Thoracic aorta (tissue), 2 donors: ENCODE measurements at places on chromosomes 1 and 21.

DNA sequence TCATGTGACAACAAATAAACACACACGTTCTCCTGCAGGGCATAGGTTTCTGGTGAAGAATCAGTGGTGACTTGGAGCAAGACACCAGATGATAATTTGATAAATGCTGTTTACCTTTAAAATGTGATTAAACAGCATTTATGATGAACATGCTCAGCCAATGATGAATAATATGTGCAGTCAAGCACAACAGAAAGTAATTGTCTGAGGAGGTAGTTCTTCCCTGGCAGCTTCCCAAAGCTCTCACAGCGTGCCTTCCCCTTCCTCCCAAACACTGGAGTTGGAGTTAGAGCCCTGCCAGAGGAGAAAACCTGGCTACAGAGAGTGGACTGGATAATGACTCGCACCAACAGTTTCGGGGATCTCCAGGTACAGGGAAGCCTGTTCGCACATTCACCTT lies 463.5 kb downstream of the SMYD3 start:
- no peak for DNase-seq

DNA sequence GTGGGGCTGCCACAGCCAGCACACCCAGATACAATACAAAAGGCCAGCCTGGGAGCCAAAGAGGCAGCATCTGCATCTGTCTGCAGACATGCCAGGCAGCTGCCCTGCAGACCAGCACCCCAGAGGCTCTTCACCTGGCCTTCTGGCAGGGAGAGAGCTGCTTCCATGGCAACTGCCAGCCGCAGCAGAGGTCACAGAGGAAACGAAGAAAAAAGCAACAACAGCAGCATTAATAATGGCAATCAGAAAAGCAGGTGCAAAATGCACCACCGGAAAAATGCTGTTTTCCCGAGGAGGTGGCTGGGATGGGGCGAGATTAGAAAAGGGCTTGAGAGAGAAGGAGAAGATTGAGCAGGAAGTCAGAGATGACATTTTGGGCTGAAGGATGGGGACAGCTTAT lies 309.5 kb downstream of the PCP4 start:
- no peak for DNase-seq

DNA sequence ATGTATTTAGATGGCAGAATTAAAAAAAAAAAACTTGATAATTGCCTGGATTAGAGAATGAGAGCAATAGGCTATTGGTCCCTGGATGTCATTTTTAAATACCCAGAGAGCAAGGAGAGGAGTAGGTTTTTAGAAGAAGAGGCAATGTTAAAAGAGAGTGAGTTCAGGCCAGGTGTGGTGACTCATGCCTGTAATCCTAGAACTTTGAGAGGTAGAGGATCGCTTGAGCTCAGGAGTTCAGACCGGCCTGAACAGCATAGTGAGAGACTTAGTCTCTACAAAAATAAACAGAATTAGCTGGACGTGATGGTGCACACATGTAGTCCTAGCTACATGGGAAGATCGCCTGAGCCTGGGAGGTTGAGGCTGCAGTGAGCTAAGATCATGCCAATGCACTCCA lies 15.9 kb upstream of the MUTYH start:
- no peak for DNase-seq

- DNase-seq = no peak
These were observed 293.7 kb downstream of the KCTD3 start for GRCh38 chr1:215860833-215861232.

DNA sequence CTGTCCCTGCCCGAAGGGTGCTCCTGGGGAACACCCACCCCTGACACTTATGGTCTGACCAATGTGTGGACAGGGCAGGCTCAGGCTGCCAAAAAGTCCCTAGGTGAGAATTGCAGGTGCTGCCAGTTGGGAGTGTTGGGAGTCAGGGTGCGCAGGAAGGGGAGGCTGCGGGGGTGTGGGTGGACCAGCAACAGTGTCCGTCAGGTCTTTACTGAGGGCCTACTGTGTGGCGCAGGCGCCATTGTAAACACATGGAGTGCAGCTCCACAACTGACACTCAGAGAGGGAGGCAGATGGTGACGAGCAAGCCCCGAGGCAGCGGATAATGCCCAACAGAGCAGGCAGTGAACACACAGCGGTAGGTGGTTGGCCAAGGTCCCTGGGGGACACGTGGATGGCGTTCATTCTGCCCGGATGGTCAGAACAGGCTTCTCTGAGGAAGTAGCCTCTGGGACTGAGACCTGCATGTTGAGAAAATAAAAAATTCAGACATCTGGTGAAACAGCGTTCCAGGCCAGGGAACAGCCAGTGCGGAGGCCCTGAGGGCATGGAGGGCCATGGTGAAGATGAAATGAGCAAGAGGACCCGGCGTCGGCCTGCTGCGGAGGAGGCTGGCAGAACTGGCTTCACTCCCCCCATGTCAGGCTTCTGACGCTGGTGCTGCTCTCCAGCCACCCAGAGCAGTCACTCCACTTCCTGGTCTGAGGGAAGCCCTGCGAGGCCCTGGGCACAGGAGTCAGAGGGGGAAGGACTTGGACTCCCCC lies 136.2 kb upstream of the ZBTB40 start:
- no peak for DNase-seq

GRCh38 chr1:153538315-153538821 lies 2.4 kb downstream of the S100A5 start:
- no peak for DNase-seq

DNA sequence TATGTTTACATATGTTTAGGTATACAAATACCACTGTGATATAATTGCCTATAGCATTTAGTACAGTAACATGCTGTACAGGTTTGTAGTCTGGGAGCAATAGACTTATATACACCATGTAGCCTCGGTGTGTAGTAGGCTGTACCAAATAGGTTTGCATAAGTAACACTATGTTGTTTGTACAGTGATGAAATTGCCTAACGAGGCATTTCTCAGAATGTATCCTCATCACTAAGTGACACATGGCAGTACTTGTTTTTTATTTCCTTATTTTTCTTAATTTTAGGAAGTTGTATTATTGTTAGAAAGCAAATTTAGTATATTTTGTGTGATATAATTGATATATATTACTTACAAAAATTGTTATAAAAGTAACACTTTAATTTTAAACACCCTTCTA lies 840.9 kb downstream of the LTN1 start:
- DNase-seq = no peak

- peak; percentile 62 for DNase-seq
These were observed 23.2 kb upstream of the ZNF648 start for GRCh38 chr1:182084487-182085316.

DNA sequence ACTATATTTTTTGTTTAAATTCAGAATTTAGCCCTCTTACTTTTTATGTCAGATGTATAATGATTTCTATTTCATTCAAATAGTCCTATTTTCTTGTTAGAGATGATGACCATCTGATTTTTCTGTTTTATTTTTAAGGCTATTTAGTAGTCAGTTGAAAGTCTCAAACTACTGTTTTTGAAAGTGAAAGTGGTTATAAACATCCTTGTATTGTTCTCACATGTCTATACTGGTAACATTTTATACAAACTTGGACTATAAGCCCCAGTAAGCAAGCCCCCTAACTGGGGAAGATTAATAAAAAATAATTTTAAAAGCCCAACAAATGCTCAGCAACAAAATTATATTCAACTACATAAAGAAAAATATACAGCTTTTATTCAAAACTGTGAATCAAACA lies 271.3 kb upstream of the RGS18 start:
- DNase-seq = no peak

DNA sequence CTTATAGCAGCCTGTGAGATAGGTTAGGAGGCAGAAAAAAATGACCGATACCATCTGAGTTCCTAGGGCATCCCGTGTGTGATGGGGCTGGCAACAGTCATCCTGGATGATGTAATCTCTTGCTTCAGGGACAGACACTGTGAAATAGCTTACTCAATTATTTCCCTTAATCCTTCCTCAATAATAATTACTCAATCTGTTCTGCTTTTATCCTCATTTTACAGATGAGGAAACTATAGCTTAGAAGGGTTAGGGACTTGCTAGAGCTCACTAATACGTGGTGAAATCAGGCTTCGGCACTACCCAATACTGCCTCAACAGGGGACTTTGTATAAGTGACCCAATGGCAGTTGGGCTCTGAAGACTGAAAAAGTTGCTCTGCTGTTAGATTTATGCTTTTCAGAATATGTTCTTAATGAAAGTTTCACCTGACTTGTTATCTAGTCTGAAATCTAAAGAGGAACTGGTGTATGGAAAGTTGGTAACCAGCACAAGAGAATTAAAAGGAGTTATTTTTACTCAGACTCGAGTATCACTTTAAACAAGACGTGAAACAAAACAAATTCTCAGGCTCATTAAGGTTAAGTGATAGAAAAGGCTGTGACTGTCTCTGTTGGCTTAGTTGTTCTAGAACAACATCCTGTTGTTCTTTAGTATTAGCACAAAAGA lies 14.4 kb downstream of the CD55 start:
- no peak for DNase-seq

- DNase-seq = no peak
These were observed 66.0 kb downstream of the COL18A1 start for GRCh38 chr21:45470773-45471524.

DNA sequence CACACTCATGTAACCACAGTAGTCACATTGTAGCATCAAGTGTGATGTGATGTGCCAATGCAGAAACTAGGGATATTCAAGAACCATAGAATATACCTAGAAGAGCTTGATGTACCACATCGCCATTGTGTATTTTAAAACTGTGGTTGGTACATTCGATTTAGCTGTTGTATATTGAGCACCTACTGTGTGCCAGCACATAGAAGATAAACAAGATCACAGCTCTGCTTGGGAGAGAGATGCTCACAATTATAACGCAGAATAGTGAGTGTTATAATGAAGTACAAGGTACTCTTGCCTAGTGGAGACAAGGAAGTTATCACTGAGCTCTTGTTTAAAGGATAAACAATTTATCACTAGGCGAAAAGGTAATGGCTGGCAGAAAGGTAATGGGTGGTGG lies 4.7 kb downstream of the BTF3L4 start:
- no peak for DNase-seq

- DNase-seq = no peak
These were observed 73.0 kb downstream of the HS2ST1 start for GRCh38 chr1:86987446-86987845.

- no peak for DNase-seq
These were observed 7.4 kb downstream of the AZIN2 start for GRCh38 chr1:33088119-33088906.

DNA sequence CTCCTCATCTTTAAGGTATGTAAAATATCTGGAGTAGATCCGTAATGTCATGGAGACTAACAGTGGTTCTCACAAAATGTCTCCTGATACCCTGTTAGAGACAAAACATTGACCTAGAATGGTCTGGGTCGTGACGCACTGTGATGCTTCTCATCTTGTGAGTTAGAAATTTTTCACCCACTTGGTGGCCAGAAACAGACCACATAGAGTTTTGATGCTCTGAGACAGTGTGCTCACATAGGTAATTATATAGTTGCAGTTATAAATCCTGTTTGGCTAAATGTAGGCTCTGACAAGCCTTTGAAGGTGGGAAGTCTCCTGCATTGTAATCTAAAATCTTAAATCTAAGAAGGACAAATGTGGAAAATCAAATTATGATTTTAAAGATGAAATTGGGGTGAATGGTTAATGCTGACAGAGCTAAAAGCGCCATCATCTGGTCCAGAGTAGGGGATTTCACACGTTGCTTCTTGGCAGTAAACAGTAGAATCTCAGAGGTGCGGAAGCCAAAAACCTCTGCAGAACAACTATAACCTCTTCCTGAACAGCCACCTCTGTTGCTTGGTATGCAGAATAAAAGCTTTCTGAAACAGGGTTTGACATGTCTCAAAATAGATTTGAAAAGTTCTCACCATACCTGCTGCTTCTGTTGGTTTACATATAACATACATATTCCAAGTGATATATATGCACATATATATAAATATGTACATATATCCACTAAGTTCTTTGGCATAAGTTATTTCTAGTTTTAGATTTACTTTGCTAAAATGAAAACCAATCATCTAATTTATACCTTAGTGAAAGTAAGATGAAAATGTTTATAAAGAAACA lies 17.1 kb downstream of the RPAP2 start:
- no peak for DNase-seq

- DNase-seq = no peak
These were observed 20.2 kb downstream of the TAL1 start for GRCh38 chr1:47211796-47212269.

DNA sequence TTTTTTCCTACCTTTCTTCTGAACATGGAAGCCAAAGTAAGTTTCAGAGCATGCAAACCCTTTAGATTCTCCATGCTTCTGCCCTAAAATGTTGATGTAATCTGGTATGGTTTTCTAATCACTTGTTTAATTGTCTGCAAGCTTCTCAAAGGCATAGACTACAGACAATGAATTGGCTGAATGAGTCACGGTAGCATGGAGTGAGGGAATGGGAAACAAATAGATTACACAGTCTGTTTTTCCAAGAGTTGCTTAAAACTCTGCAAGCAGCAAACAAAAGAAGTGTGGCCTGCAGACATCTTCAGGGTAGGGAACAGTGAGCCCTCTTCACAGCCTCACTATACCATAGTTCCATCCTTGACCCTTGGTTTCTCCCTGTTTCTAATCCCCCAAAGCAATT lies 326.0 kb downstream of the BARHL2 start:
- no peak for DNase-seq

DNA sequence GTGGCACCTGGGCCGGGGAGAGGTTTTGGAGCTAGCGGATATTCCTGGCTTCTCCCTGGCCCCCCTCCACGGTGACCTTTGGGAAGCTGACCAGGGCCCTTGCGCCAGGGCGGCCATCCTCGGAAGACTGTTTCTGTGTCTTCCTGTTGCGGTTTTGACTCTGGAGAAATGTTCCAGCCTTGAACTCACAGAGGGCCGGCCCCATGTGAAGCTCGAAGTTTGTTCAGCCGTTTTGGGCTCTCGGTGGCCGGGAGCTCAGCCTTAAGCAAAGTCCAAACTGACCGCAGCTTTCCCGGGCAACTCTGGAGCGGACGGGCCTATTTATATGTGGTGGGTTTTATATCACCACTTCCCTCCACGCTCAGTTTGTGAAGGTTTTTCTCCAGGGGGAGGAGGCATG lies 17.0 kb upstream of the WNT4 start:
- no peak for DNase-seq

DNA sequence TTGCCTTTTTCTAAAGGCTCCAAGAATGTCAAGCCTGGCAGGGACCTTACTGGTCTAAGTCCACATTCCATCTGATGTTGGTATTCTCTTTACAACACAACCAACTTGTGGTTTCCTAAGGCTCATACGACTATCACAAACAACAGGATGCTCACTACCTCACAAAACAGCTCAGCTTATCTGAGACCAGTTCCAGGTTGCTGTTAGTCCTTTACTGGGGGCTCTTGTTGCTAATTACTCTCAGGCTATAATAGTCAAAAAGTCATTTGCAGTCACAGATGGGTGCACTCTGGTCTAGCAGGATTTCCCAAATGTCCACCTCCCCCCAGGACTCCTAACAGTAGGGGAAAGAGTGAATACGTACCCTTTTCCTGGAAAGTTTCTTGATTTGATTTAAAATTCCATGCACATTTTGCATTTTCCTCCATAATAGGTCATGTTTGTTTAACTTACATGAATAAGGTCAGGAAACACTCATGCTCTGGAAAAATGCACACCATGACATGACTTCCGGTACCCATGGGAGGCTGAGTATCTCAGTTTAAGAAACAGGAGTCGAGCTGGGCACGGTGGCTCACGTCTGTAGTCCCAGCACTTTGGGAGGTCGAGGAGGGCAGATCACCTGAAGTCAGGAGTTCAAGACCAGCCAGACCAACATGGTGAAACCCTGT lies 16.0 kb downstream of the LCK start:
- no peak for DNase-seq

- DNase-seq = no peak
These were observed 776 bp downstream of the KDM1A start for GRCh38 chr1:23019863-23020625.

GRCh38 chr1:102970496-102971078 lies 137.7 kb downstream of the COL11A1 start:
- no peak for DNase-seq
